CD4-positive, alpha-beta T cell (primary cell): ENCODE measurements at places on chromosomes 1 and 21. TPM values are rescaled to one million over a fixed set of nuclear protein-coding genes. Genes with fewer than 3 reads are reported as not detected.

DNA sequence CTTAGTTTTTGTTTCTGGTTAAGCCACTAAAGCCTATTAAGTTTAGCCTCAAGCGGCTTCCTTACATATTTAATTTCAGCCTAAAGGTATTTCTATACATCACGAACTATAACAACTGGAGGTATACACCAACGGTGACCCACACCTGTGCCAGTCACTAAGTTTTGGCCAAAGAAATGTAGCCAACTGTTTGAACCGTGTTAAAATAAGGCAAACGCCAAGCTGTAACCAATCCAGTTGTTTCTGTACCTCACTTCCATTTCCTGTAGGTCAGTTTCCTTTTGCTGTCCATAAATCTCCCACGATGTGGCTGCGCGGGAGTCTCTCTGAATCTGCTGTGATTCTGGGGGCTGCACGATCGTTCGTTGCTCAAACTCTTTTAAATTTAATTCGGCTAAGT lies 5.6 kb upstream of the ERO1B start:
- no peak for DNase-seq

DNA sequence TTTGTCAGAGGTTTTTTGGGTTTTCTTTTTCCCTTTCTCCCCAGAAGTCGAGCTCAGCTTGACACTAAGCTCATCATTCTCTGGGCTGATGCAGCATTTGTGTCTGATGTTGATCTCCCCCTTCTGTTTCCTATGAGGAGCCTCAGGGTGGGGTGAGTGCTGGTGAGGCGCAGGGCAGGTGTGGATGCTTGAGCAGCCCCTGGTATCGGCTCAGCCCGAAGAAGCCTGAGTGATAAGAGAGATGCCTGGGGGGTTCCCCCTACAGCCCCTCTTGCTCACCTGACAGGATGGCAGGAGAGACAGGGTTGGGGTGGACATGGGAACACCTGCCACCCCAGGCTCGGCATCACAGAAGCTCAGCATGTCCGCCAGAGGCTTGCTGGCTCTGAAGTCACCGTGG lies 239.0 kb downstream of the RHOU start:
- no peak for DNase-seq

The KRTAP19-1 gene
- total RNA-seq, result not detected

GRCh38 chr1:125080077-125080476 lies 3895.3 kb downstream of the SRGAP2C start:
- no peak for DNase-seq

GRCh38 chr1:52296345-52296744 lies 69.7 kb downstream of the CC2D1B start:
- DNase-seq, result no peak

The CHI3L2 gene
- 13.9 TPM for total RNA-seq

DNA sequence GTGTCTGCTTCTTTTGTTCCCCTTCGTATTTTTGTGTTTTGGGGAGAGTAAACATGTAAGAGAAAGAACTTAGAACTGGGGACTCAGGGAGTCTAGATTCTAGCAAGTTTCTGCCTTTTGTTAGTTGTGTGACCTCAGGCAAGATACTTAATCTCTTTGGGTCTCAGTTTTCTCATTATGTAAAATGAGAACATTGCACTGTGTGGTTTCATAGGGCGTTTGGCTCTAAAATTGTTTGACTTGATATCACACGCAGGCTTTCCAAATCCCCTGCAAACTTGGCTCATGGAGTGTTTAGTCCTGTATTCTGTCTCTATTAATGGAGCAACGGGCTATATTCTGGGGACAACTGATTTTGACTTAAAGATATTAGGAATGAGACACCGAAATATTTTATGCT lies 57.7 kb downstream of the NTNG1 start:
- DNase-seq, result no peak

GRCh38 chr1:66364578-66365391 lies 169.2 kb upstream of the SGIP1 start:
- no peak for DNase-seq

The LRRC3 gene
- total RNA-seq, result 0.61 TPM

GRCh38 chr1:100449477-100449876 lies 88.5 kb upstream of the GPR88 start:
- DNase-seq, result no peak

The SGIP1 gene
- not detected for total RNA-seq

DNA sequence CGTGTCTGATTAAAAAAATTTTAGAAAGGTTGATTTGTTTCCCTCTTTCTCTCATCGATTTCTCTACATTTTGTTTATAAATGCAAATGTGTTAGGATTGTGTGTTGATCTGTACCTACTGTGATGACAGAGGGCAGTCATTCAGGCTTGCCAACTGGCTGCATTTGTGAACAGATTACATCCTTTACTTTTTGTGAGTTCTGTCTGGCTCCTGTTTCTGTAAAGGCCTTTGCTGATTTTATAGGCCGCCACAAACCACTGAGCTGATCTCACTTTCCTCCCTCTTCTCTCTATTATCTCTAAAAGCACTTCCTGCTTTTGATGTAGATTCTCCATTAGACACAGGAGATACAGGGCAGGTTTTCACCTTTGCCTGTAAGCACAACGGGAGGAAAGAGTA lies 106.8 kb downstream of the ESRRG start:
- DNase-seq, result no peak

- no peak for DNase-seq
These were observed 523.9 kb downstream of the LMO4 start for GRCh38 chr1:87852410-87853161.

GRCh38 chr1:184010788-184011187 lies 26.7 kb downstream of the COLGALT2 start:
- DNase-seq, result no peak

GRCh38 chr1:198132060-198132781 lies 24.6 kb upstream of the NEK7 start:
- no peak for DNase-seq

DNA sequence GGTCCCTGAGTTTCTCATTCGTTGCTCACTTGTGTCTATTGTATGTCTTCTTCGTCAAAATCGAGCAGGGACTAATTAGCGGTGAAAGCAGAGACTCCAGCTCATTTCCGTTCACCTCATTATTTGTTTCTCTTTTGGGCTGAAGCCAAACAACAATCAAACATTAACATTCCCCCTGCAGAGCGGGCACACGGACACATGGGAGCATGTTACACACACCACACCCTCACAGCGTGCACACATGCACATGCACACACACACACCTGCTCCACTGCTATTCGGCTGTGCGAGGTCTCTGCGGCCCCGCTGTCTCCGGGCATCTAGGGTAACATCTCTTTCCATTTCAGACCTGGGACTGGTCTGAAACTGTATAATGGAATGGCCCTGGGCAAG lies 58.5 kb upstream of the LRRC8D start:
- no peak for DNase-seq

DNA sequence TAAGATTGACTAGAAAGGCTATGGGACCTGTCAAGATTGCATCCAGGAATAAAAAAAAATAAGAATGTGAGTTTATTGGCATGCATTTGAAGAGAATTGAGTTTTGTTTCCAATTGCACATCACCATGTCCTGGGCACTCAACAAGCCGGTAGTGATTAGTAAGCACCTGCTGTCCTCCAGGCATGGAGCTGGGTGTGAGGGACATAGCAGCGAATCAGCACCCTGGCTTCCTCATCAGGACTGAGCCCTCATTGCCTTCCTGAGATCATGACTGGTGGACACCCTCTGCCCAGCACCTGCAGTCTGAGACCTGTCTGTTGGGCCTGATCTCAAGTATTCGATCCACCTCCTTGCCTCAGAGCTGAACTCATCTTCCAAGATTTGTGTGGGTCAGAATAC lies 26.8 kb downstream of the S100A6 start:
- no peak for DNase-seq

GRCh38 chr21:16073586-16073985 lies 343.8 kb downstream of the USP25 start:
- no peak for DNase-seq

GRCh38 chr1:168811176-168811575 lies 82.2 kb upstream of the DPT start:
- DNase-seq, result no peak

The SLAMF9 gene
- not detected for total RNA-seq

The RORC gene
- total RNA-seq, result 3.6 TPM

DNA sequence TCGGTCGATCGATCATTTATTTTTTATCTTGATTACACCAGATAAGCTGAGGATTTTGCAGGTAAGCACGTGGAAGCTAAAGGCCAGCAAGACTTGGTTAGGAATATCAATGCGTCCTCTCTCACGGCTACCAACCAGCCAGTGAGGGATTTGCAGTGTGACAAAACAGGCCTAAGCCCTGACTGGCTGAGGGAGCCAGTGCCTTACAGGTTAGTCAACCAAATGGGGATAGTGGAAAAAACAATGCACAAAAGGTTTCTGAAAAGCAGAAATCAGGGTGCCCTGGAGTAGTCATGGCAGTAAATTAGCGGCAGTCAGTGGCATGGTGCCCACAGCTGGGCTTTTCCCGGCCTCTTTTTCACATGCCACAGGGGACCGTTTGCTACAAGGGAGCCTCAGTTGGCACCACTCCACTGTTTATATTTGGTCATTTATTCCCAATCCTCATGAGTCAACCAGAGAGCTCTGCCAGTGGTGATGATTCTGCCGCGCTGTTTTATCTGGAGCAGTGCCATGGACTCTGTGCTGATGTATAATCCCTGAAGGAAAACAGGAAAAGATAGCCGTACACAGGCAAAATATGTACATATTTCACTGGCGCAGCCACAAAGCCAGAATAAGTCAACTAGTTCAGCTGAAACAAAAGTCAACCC lies 167.6 kb downstream of the RHOU start:
- no peak for DNase-seq

- DNase-seq, result no peak
These were observed 76.6 kb downstream of the RGL1 start for GRCh38 chr1:183881387-183882131.
